ENCODE measurements at places on chromosomes 13 and 19.

- DNase-seq = no peak
These were observed 80.2 kb downstream of the SPACA7 start for GRCh38 chr13:112456138-112457056.

DNA sequence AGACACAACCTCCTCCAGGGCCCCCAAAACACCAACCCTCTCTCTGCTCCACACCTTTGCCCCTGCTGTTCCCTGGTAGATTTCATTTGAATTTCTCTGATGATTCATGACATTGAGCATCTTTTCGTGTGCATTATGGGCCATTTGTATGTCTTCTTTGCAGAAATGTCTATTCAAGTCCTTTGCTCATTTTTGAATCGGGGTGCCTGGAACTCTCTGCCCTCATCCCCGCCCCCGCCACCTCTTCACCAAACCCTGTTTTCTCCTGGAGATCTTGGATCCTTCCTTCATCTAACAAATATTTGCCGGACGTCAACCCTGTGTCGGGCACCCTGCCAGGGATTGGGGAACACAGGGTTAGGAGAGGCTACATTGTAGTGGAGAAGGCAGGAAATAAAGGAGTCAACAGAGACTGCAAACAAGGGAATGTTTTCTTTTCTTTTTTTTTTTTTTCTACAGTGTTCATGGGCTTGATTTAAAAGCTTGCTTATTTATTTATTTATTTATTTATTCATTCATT lies 25.5 kb upstream of the SLC1A5 start:
- no peak for DNase-seq

- no peak for DNase-seq
These were observed at the start of gene FNDC3A for GRCh38 chr13:48975856-48976575. TSS of gene FNDC3A (plus strand) at chr13:48975912. CDS start at chr13:49006191, 30,279 bp downstream.

- no peak for DNase-seq
These were observed 6.4 kb upstream of the NFIC start for GRCh38 chr19:3359919-3360420.

DNA sequence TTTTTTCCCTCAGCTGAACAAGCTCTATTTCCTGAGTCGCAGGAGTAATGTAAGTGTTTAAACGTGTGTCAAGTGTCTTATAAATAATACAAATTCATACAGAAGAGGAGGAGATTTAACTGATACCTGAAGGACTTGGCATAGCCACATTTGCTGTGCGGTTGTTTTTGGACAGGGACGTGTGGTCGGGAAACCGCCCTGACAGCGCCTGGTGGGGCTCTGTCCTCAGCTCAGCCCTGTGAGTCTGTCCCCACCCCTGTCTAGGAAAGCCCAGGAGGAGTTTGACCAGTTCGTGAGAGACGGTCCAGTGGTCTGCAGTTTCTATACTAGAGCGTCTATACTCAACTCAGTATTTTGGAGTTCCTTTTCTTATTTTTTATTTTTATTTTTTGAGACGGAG lies 16.7 kb downstream of the ZIC2 start:
- no peak for DNase-seq

DNA sequence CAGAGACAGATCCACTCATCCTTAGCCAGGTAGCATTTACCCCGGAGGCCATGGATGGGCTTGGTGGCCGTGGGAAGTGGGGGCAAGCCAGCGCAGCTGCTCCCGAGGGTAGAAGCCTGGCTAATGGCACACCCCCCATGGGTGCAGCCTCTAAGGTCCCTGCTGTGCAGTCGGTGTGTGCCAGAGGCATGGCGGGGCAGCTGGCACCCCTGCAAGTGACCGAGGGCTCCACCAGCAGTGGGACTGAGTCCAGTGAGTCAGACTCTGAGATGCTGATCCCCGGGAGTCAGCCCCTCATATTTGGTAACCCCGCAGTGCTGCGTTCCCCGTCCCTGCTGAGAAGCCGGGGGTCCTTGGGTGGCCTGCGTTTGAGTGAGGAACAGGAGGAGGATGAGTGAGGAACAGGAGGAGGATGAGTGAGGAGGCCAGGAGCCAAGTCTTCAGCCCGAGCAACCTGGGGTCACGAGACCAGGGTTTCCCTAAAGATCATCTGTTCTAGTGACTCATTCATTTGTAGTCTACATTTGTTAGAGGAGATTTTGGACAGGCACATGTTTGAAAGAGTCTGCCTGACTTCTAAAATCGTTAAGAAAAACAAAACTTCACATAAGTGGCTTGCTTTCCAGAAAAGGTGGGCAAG lies 180.7 kb downstream of the STK24 start:
- DNase-seq = no peak
